ENCODE measurements at places on chromosomes 7 and 10. TPM values are rescaled to one million over a fixed set of nuclear protein-coding genes. Genes with fewer than 3 reads are reported as not detected.
A peak's percentile ranks its signal among the peaks of the same experiment; 100 is the strongest.

DNA sequence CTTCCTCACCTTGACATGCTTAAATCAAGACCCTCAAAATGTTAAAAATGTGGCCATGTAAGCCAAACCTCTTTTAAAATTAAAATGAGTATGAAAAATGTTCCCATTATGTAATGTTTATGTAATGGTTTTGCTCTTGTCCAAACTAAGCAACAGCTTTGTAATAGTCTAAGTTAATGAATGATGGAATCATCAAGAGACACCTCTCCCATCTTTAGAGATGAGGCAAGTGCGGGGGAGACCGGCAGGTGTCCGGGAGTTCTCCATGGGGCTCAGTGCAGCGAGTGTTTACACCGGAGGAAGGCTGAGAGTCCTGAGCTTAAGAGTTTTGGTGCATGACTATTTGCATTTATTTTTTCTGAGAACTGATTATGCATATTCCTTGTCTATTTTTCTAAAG is 384.9 kb upstream of the RNF32 start:
- no peaks in the 10 kb centered on the region for H3K36me3 ChIP-seq
- DNase-seq, result no peak
- H3K27me3 ChIP-seq, result no peaks in the 10 kb centered on the region
- H3K27ac ChIP-seq, result no peak overlapping the region
- no peaks in the 10 kb centered on the region for H3K4me1 ChIP-seq

- DNase-seq, result no peak
- H3K27ac ChIP-seq, result peak overlapping the region; percentile 38
- H3K4me3 ChIP-seq, result no peak overlapping the region
- no peaks in the 10 kb centered on the region for H3K27me3 ChIP-seq
- H3K36me3 ChIP-seq, result no peaks in the 10 kb centered on the region
- H3K4me1 ChIP-seq, result peaks cover 20% of the 10 kb centered on the region
Observed at GRCh38 chr10:91590904-91591796, 41.7 kb downstream of the PPP1R3C start.

DNA sequence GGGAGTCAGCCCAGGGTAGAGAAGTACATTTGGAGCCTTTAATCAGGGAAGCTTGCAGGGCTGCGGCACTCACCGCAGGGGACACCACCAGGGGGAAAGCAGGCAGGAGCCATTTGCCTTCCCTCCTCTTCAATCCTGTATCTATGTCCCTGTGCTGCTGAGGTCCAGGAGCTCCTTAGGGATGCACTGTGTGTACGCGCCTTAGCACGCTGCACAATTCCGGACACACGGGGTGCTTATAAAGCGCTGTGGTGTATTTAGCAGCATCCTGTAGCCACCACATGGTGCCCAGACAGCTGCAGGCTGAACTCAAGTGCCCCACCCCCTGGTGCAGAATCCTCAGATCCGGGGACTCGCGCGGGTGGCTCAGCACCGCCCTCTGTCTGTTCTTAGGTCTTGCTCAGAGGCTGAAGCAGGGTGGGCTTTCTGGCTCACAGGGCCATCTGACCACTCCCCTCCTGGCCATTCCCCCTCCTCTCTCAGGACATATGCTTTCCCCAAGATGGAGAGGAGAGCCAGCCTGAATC is 421.4 kb downstream of the SDK1 start:
- DNase-seq, result no peak
- no peaks in the 10 kb centered on the region for H3K4me1 ChIP-seq
- H3K36me3 ChIP-seq, result no peaks in the 10 kb centered on the region
- no peak overlapping the region for H3K27ac ChIP-seq

DNA sequence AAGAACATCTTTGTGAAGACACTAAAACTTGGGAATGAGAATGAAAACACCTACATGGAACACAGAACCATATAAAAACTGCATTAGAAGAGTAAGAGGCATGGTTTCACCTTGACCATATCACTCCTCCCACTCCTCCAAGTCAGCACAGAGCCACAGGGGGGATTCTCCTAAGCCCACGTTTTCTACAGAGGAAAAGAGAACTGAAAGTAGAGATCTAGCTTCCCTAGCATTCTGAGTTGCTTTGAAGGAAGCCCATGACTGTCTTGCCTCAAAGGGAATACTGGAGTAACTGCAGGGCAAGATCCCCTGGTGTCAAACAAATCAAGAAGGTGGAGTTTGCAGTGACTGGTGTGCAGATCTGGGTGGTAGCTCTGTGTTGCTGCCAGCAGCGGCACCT is 43.9 kb downstream of the HBP1 start:
- H3K27me3 ChIP-seq, result no peaks in the 10 kb centered on the region
- no peak overlapping the region for H3K4me3 ChIP-seq
- no peak for DNase-seq

- H3K4me1 ChIP-seq, result peaks cover 6% of the 10 kb centered on the region
- H3K27me3 ChIP-seq, result no peaks in the 10 kb centered on the region
- H3K27ac ChIP-seq, result no peak overlapping the region
Observed at GRCh38 chr7:5758753-5759335, 22.6 kb downstream of the RNF216 start.

DNA sequence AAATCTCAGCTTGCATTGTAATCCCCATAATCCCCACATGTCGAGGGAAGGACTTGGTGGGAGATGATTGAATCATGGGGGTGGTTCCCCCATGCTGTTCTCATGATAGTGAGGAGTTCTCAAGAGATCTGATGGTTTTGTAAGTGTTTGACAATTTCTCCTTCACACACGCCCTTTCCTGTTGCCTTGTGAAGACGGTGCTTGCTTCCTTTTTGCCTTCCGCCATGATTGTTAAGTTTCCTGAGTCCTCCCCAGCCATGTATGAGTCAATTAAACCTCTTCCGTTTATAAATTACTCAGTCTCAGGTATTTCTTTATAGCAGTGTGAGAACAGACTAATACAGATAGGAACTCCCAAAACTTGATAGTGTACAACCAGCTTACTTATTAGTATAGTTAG is 98.6 kb downstream of the CREM start:
- H3K27ac ChIP-seq, result no peak overlapping the region
- no peak overlapping the region for H3K4me3 ChIP-seq
- H3K27me3 ChIP-seq, result no peaks in the 10 kb centered on the region
- H3K4me1 ChIP-seq, result no peaks in the 10 kb centered on the region
- no peak for DNase-seq
- H3K36me3 ChIP-seq, result no peaks in the 10 kb centered on the region

DNA sequence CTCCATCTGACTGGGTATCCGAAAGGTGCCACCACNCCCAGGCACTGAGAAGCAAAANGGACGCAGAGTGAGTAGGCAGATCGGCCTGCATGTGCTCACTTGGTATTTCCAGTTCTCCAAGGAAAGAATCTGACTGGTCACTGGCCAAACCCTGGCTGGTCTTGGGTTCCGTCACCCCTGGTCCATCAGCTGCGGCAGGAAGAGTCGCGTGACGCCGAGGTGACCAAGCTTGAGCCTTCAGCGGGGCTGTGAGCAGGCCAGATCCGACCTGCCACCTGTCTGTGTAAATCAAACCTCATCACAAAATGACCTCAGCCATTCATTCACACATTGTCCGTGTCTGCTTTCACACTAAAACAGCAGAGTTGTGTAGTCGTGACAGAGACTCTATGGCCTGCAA is 28.8 kb upstream of the CHST15 start:
- no peak for DNase-seq
- no peak overlapping the region for H3K4me3 ChIP-seq
- peaks cover 23% of the 10 kb centered on the region for H3K4me1 ChIP-seq
- H3K27me3 ChIP-seq, result no peaks in the 10 kb centered on the region
- H3K36me3 ChIP-seq, result no peaks in the 10 kb centered on the region
- no peak overlapping the region for H3K27ac ChIP-seq

DNA sequence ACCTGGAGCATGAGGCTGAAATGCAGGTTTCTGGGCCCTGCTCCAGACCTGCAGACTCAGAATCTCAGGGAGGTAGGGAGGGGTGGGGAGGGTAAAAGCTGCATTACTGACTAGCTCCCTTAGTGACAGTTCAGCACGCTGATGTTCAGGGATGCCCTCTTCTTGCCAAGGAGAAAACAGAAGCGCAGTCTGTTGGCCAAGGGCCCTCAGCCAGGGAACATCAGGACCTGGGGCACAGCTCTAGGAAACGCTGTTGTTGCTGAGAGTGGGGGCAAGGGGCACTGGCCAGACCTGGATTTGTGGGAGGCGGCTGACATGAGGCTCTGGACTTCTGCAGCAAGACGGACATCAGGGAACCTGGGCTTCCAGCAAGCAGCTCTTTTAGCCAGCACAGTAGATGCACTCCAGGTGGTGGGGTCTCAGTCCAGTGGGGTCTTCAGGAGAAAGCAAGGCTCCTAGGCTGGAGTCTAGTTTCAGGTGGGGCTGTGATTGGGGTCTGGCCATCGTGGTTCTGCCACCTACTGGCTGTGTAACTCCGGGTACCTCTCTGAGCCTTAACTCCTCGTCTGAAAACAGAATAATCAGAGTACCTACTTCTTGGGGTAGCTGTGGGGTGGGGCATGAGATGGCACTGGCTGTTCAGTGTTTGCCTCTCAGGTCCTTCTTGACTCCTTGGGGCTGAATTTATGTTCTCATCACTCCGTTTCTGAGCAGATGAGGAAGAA is 72.9 kb upstream of the PRLHR start:
- H3K27me3 ChIP-seq, result no peaks in the 10 kb centered on the region
- no peak for DNase-seq
- no peak overlapping the region for H3K4me3 ChIP-seq

GRCh38 chr10:62491597-62491996 is 117.4 kb downstream of the ZNF365 start:
- DNase-seq, result no peak
- H3K4me1 ChIP-seq, result no peaks in the 10 kb centered on the region
- no peak overlapping the region for H3K27ac ChIP-seq
- H3K4me3 ChIP-seq, result no peak overlapping the region
- H3K36me3 ChIP-seq, result no peaks in the 10 kb centered on the region
- H3K27me3 ChIP-seq, result no peaks in the 10 kb centered on the region

DNA sequence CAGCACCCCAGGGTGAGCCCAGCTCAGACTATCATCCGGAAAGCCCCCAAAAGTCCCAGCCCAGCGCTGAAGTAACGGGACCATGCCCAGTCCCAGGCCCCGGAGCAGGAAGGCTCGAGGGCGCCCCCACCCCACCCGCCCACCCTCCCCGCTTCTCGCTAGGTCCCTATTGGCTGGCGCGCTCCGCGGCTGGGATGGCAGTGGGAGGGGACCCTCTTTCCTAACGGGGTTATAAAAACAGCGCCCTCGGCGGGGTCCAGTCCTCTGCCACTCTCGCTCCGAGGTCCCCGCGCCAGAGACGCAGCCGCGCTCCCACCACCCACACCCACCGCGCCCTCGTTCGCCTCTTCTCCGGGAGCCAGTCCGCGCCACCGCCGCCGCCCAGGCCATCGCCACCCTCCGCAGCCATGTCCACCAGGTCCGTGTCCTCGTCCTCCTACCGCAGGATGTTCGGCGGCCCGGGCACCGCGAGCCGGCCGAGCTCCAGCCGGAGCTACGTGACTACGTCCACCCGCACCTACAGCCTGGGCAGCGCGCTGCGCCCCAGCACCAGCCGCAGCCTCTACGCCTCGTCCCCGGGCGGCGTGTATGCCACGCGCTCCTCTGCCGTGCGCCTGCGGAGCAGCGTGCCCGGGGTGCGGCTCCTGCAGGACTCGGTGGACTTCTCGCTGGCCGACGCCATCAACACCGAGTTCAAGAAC is 1.1 kb downstream of the VIM start:
- DNase-seq, result peak; percentile 87
- peak overlapping the region; percentile 76 for H3K4me3 ChIP-seq
- H3K27ac ChIP-seq, result peak overlapping the region; percentile 98

- no peak overlapping the region for H3K4me3 ChIP-seq
- no peaks in the 10 kb centered on the region for H3K36me3 ChIP-seq
- H3K27me3 ChIP-seq, result no peaks in the 10 kb centered on the region
- peak; percentile 60 for DNase-seq
- no peak overlapping the region for H3K27ac ChIP-seq
Observed at GRCh38 chr7:71633551-71634008, 501.6 kb downstream of the GALNT17 start.

DNA sequence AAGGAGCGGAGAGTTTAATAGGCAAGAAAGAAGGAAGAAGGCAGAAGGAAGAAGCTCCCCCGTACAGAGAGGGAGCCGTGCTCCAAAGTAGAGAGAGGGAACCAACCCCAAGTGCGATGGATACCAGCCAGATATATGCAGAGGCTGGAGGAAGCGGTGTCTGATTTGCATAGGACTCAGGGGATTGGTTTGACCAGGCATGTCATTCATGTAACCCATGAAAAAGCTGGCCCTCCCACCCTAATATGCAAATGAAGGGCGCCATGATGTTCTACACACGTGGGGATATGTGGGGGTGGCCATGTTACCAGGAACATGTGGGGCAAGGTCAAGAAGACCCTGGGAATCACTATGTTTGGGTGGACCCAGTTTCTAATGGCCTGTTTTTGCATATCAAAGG is 40.6 kb upstream of the FAM3C start:
- no peaks in the 10 kb centered on the region for H3K36me3 ChIP-seq
- DNase-seq, result no peak
- no peak overlapping the region for H3K4me3 ChIP-seq

- peak overlapping the region; percentile 88 for H3K4me3 ChIP-seq
- no peak overlapping the region for H3K27ac ChIP-seq
- peaks cover 12% of the 10 kb centered on the region for H3K4me1 ChIP-seq
- H3K36me3 ChIP-seq, result no peaks in the 10 kb centered on the region
- no peak for DNase-seq
Observed at GRCh38 chr10:91925022-91925320, 1.4 kb downstream of the BTAF1 start.

GRCh38 chr10:89278034-89278535 is 23.8 kb upstream of the IFIT2 start:
- H3K4me3 ChIP-seq, result no peak overlapping the region
- peak; percentile 57 for DNase-seq
- H3K36me3 ChIP-seq, result no peaks in the 10 kb centered on the region
- peak overlapping the region; percentile 77 for H3K27ac ChIP-seq
- peaks cover 9% of the 10 kb centered on the region for H3K4me1 ChIP-seq

DNA sequence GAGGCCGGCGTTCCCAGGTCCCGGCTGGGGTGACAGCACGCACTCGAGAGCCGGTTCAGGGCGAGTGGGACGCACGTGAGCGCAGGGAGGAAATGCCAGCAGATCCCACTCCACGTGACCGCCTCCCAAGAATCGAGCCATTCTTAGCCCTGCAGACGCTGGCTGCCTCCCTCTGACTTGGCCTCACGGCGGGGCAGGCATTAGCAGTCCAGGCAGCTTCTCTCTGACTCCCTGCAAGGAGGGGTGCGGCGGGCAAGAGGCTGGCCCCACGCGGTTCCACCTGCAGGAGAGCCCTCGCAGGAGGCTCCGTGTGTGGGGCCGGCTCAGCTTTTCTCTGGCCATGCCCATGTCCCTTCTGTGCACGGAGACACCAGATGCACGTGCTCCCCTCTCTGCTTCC is 10.1 kb downstream of the GPR146 start:
- no peaks in the 10 kb centered on the region for H3K36me3 ChIP-seq
- peak overlapping the region; percentile 81 for H3K27ac ChIP-seq
- no peaks in the 10 kb centered on the region for H3K27me3 ChIP-seq
- H3K4me1 ChIP-seq, result peaks cover 41% of the 10 kb centered on the region
- H3K4me3 ChIP-seq, result no peak overlapping the region

AEBP1 gene
- total RNA-seq, result 38.9 TPM

C10orf143 gene
- total RNA-seq, result 8.5 TPM

TRPV5 gene
- not detected for total RNA-seq

DNAH11 gene
- 9.9 TPM for total RNA-seq

ANXA8 gene
- not detected for total RNA-seq

UTF1 gene
- total RNA-seq, result not detected

PDE6C gene
- total RNA-seq, result not detected

CNNM1 gene
- total RNA-seq, result 0.67 TPM

ZMIZ1 gene
- total RNA-seq, result 128 TPM

ADARB2 gene
- total RNA-seq, result not detected

PAPOLB gene
- 0.34 TPM for total RNA-seq

GIMAP7 gene
- total RNA-seq, result 35.0 TPM

DENND10 gene
- 51.5 TPM for total RNA-seq

OR13A1 gene
- total RNA-seq, result not detected

CTAGE8 gene
- 1.3 TPM for total RNA-seq
